ENCODE measurements at places on chromosomes 3 and 15. TPM values are rescaled to one million over a fixed set of nuclear protein-coding genes. Genes with fewer than 3 reads are reported as not detected.

The PODXL2 gene
- total RNA-seq: 10.2 TPM

The CPNE4 gene
- total RNA-seq: 4.8 TPM

The GNAT1 gene
- 0.48 TPM for total RNA-seq

The RTP4 gene
- not detected for total RNA-seq
